Keratinocyte (primary cell): ENCODE measurements at places on chromosomes 3 and 15. TPM values are rescaled to one million over a fixed set of nuclear protein-coding genes. Genes with fewer than 3 reads are reported as not detected.

SEC22A gene
- polyA plus RNA-seq, result 26.1 to 32.9 TPM (median 32.8 TPM) in 3 replicates

DNA sequence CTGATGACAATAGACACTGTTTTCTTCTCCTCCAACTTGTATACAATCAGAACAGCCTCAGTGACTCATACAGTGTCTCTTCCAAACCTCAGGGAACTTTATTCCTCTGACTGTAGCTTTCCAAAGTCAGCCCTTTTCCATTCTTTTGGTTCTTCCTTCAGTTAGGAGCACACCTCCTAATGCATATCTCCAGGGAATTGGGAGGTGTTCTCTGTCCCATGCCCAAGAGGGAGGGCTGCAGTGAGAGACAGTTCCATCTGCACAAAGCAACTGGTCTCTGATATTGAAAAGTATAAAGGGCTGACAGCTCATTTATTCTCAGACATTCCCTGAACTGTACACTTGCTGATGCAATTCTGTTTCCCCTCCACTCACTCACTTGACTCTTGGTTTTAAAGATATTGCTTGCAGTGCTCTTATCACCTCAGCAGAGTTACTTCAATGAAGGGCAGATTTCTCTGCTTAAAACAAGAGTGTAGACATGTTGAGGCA lies 337.8 kb upstream of the TBC1D5 start:
- H3K4me1 ChIP-seq, result peaks cover 13% of the 10 kb centered on the region
- no peaks in the 10 kb centered on the region for H3K27me3 ChIP-seq

- H3K4me3 ChIP-seq, result no peak overlapping the region
- peaks cover 50% of the 10 kb centered on the region for H3K4me1 ChIP-seq
- H3K36me3 ChIP-seq, result no peaks in the 10 kb centered on the region
- no peak for DNase-seq
- H3K27ac ChIP-seq, result peak overlapping the region; percentile 33
Observed at GRCh38 chr3:111667170-111667569, 72.0 kb upstream of the ZBED2 start.

DNA sequence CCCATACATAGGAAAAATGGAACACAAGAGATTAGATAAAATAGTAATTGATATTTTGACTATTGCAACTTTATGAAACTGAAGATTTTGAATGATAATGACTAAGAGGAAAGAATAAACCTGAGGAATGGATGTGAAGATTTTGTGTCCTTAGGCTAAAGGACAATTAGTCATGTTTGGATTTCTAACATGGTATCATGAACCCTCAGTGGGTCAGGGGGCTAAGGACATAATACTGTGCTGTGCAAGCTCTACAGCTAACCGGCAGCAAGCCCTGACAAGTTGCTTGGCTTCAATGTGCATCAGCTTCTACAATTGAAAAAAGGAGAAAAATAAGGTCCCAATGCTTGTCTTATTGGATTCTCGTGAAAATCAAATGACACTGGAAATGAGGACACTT lies 491.0 kb downstream of the MECOM start:
- peak overlapping the region; percentile 11 for H3K4me3 ChIP-seq
- DNase-seq, result no peak
- H3K27me3 ChIP-seq, result no peaks in the 10 kb centered on the region
- H3K36me3 ChIP-seq, result no peaks in the 10 kb centered on the region

IL5RA gene
- not detected in 3 replicates for polyA plus RNA-seq

SLC6A11 gene
- 9.4 to 24.8 TPM (median 9.8 TPM) in 3 replicates for polyA plus RNA-seq

TPRG1 gene
- 0.29 to 1.5 TPM (median 1.3 TPM) in 3 replicates for polyA plus RNA-seq

GRCh38 chr15:70420948-70421482 lies 323.3 kb upstream of the TLE3 start:
- no peaks in the 10 kb centered on the region for H3K4me1 ChIP-seq
- H3K4me3 ChIP-seq, result no peak overlapping the region
- H3K36me3 ChIP-seq, result no peaks in the 10 kb centered on the region
- peaks cover 78% of the 10 kb centered on the region for H3K27me3 ChIP-seq
- DNase-seq, result no peak

DNA sequence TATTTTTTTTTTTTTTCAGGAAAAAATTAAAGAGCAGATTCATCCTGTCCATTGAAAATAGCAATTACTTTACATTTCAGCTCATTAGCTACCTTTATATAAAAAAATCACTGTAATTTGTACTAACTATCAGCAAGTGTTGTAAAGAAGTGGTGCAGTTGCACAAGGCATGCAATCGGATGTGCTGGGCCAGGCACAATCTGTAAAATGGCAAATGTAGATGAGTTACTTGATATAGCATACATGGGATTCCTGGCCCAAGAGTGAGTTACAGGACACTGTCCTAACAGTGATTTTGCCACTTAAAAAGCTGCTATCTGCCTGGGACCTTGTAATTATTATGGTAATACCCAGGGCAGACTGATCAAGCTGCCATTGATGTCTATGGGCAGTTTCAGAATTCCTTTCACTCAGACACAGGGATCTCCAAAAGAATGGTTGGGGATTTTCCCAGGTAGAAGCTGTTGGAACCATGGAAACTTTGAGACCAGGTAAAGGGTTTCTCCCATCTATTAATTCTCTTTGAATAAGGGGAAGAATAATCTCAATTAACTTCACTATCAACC lies 182.2 kb upstream of the ICE2 start:
- peaks cover 14% of the 10 kb centered on the region for H3K4me1 ChIP-seq
- H3K27me3 ChIP-seq, result no peaks in the 10 kb centered on the region
- no peak for DNase-seq
- H3K4me3 ChIP-seq, result no peak overlapping the region

DNA sequence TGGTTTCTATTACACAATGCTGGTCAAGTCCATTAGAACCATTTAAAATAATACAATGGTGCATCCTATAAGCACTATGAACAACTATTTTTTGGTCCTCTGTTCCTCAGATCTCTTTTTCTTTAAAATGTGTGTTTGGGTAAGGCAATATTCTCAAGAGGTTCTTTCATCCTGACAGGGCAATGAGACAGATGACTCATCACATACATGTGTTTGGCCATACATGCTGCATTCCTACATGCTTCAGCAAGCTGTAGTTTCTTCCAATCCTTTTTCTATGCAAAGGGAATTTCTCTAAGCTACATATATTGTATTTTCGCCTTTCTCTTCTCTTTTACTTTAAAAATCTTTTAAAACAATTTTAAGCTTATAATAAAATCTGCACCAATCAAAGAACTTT lies 52.7 kb downstream of the OTOL1 start:
- H3K4me1 ChIP-seq, result no peaks in the 10 kb centered on the region
- H3K36me3 ChIP-seq, result no peaks in the 10 kb centered on the region
- H3K27ac ChIP-seq, result no peak overlapping the region
- no peak overlapping the region for H3K4me3 ChIP-seq
- H3K27me3 ChIP-seq, result no peaks in the 10 kb centered on the region
- no peak for DNase-seq

DNA sequence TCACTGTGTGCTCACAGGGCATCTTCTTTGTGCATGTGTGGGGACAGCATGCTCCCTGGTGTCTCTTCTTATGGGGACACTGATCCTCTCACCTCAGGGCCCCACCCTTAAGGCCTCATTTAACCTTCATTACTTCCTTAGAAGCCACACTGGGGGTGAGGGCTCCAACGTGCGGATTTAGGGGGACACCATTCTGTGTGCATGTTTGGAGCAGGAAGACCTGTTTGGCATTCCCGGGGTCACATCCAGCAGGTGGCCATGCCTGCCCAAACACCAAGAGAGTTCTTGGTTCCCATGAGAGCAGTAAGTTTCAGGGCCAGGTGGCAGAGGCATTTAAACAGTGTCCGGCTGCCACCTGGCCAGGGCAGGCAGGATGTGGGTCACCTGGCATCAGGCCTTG lies 24.8 kb downstream of the PRR20G start:
- no peaks in the 10 kb centered on the region for H3K4me1 ChIP-seq
- peaks cover 5% of the 10 kb centered on the region for H3K27me3 ChIP-seq
- H3K36me3 ChIP-seq, result no peaks in the 10 kb centered on the region
- DNase-seq, result no peak
- H3K27ac ChIP-seq, result no peak overlapping the region
- H3K4me3 ChIP-seq, result no peak overlapping the region

- H3K36me3 ChIP-seq, result no peaks in the 10 kb centered on the region
- H3K4me3 ChIP-seq, result no peak overlapping the region
- no peak for DNase-seq
- peaks cover 13% of the 10 kb centered on the region for H3K4me1 ChIP-seq
Observed at GRCh38 chr3:108008106-108008505, 82.7 kb downstream of the CD47 start.

DNA sequence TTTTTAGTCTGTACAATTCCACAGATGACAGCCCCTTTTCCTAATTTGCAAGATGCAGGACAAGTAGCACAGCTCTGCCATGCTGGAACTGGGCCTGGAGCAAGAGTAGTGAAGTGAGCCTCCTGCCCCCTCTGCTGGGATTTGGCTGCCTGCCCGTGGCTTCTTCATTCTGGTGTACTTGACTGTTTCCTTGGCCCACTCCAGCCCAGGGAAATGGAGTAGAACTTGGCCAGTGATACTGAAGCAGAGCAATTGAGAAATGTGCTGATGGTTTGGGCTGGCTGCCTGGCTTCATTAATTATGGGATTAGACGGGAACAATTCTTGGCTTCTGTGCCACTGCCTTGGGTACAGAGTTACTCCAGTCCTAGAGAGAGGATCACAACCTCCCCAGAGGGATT lies 2.8 kb downstream of the GPD1L start:
- H3K36me3 ChIP-seq, result no peaks in the 10 kb centered on the region
- no peaks in the 10 kb centered on the region for H3K27me3 ChIP-seq
- no peak overlapping the region for H3K27ac ChIP-seq
- DNase-seq, result no peak
- H3K4me1 ChIP-seq, result peaks cover 4% of the 10 kb centered on the region

GRCh38 chr3:10627884-10628572 lies 122.6 kb upstream of the ATP2B2 start:
- DNase-seq, result no peak
- H3K4me3 ChIP-seq, result no peak overlapping the region
- peaks cover 28% of the 10 kb centered on the region for H3K27me3 ChIP-seq
- H3K36me3 ChIP-seq, result no peaks in the 10 kb centered on the region

ZIC4 gene
- not detected in 3 replicates for polyA plus RNA-seq

GRCh38 chr3:46667061-46667621 lies 26.3 kb downstream of the ALS2CL start:
- DNase-seq, result no peak
- peaks cover 15% of the 10 kb centered on the region for H3K36me3 ChIP-seq
- no peaks in the 10 kb centered on the region for H3K4me1 ChIP-seq
- H3K27me3 ChIP-seq, result no peaks in the 10 kb centered on the region
- no peak overlapping the region for H3K27ac ChIP-seq

- H3K36me3 ChIP-seq, result no peaks in the 10 kb centered on the region
- no peaks in the 10 kb centered on the region for H3K4me1 ChIP-seq
- H3K4me3 ChIP-seq, result no peak overlapping the region
- no peak overlapping the region for H3K27ac ChIP-seq
- no peak for DNase-seq
- H3K27me3 ChIP-seq, result no peaks in the 10 kb centered on the region
Observed at GRCh38 chr3:109355625-109356441, 18.5 kb upstream of the DPPA4 start.

DNA sequence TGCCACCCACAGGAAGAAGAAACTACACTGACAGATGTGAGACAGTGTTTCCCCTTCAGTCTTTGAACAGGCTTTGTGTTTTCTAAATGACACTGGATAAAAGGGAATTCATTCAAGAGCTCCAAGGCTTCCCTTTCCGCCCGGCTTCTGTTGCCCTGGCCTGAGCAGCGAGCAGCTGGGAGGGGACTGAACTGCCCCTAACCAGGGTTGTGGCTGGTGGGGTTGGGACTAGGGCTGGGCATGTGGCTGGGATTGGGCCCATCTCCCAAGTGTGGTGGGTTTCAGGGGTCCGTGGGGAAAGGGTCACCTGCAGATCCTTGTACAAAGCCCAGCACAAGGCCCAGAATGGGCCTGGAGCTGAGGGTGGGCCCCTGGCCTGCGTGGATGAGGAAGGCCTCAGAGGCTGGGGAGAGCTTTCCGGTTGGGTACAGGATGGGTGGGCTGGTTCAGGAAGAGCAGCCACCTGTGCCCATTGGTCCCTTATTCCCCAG lies 10.4 kb downstream of the VILL start:
- no peak overlapping the region for H3K4me3 ChIP-seq
- DNase-seq, result no peak
- peaks cover 6% of the 10 kb centered on the region for H3K36me3 ChIP-seq

FRMD4B gene
- polyA plus RNA-seq, result 34.7 to 48.3 TPM (median 48.0 TPM) in 3 replicates

- no peak for DNase-seq
- no peak overlapping the region for H3K27ac ChIP-seq
- H3K36me3 ChIP-seq, result no peaks in the 10 kb centered on the region
- peaks cover 16% of the 10 kb centered on the region for H3K27me3 ChIP-seq
- peaks cover 22% of the 10 kb centered on the region for H3K4me1 ChIP-seq
Observed at GRCh38 chr3:194687638-194688199, 2.0 kb downstream of the FAM43A start.

GRCh38 chr3:62261736-62262135 lies 111.6 kb downstream of the FEZF2 start:
- peaks cover 14% of the 10 kb centered on the region for H3K4me1 ChIP-seq
- H3K27me3 ChIP-seq, result no peaks in the 10 kb centered on the region
- H3K36me3 ChIP-seq, result no peaks in the 10 kb centered on the region
- DNase-seq, result no peak
- no peak overlapping the region for H3K4me3 ChIP-seq

RBPMS2 gene
- polyA plus RNA-seq, result not detected in 3 replicates

DNA sequence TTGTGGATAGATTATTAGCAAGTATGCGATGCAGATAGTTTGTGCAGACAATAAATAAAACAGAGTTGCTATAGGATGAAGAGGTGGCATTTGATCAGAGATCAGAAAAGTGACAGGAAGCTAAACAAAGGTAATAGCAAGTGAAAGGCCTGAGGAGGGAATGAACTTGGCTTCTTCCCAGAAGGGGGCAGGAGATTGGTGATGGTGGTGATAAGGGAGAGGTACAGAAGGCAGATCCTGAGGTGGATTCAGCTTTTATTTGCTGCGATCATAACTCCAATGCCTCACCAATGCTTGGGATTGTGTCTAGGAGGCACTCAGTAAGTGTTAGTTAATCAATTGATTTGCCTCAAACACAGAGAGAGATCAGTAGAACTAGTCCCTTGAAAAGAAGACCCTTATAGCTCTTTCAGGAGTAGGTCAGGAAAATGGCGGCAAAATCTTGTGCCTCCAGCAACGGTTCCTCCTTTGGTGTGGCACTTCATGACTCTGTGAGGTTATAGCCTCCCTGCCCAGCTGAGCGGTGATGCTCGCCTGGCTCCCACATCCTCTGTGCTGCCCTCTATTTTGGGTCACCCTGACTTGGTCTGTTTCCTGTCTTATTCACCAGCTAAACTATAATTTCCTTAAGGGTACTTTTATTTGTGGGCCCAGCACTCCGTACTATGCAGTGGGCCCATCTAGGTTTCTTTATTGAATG lies 37.5 kb downstream of the TGFBR2 start:
- no peak overlapping the region for H3K27ac ChIP-seq
- H3K27me3 ChIP-seq, result no peaks in the 10 kb centered on the region
- DNase-seq, result no peak

STAB1 gene
- polyA plus RNA-seq, result 0.02 TPM in 1 of 3 replicates, not detected in the others

- no peak overlapping the region for H3K27ac ChIP-seq
- H3K36me3 ChIP-seq, result no peaks in the 10 kb centered on the region
- no peak overlapping the region for H3K4me3 ChIP-seq
- H3K4me1 ChIP-seq, result peaks cover 6% of the 10 kb centered on the region
- no peak for DNase-seq
- H3K27me3 ChIP-seq, result no peaks in the 10 kb centered on the region
Observed at GRCh38 chr3:155676252-155676981, 68.5 kb downstream of the PLCH1 start.

GRCh38 chr3:46277476-46277875 lies 35.2 kb downstream of the CCR3 start:
- peaks cover 8% of the 10 kb centered on the region for H3K4me1 ChIP-seq
- no peaks in the 10 kb centered on the region for H3K27me3 ChIP-seq
- H3K27ac ChIP-seq, result no peak overlapping the region
- no peak for DNase-seq
- H3K4me3 ChIP-seq, result no peak overlapping the region
- no peaks in the 10 kb centered on the region for H3K36me3 ChIP-seq
